ENCODE measurements at places on chromosomes 6 and 20. TPM values are rescaled to one million over a fixed set of nuclear protein-coding genes. Genes with fewer than 3 reads are reported as not detected.

FAM83C gene
- not detected for total RNA-seq

COL9A1 gene
- not detected for total RNA-seq

HTR1B gene
- not detected for total RNA-seq

PTK6 gene
- total RNA-seq = 0.48 TPM

IL20RA gene
- total RNA-seq = not detected

JPH2 gene
- 0.07 TPM for total RNA-seq

FAM110A gene
- 15.5 TPM for total RNA-seq

MLN gene
- total RNA-seq = not detected

SLA2 gene
- total RNA-seq = 48.7 TPM

LY6G6C gene
- not detected for total RNA-seq

All from activated CD4-positive, alpha-beta T cell treated with anti-CD3 and anti-CD28 coated beads for 36 hours (primary cell).